ENCODE measurements at places on chromosomes 3 and 15.

- DNase-seq, result no peak
These were observed 25.9 kb downstream of the ADCY5 start for GRCh38 chr3:123423031-123423430.

GRCh38 chr15:76636059-76636458 is 269.1 kb downstream of the SCAPER start:
- DNase-seq, result no peak

DNA sequence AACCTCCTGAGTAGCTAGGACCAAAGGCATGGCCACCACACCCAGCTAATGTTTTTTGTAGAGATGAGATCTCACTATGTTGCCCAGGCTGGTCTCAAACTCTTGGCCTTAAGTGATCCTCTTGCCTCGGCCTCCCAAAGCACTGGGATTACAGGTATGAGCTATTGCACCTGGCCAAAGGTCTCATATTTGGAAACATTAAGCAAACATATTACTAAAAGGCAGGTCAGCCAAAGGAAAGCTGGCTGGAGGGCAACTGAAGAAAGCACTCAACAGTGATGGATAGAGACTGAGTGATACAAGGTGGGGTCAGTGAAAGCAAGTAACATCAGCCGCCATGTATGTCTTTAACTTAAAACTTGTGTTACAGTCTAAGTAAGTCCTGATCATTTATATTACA is 57.5 kb downstream of the TBC1D2B start:
- no peak for DNase-seq

GRCh38 chr3:194654443-194654842 is 17.5 kb downstream of the LSG1 start:
- DNase-seq, result no peak

DNA sequence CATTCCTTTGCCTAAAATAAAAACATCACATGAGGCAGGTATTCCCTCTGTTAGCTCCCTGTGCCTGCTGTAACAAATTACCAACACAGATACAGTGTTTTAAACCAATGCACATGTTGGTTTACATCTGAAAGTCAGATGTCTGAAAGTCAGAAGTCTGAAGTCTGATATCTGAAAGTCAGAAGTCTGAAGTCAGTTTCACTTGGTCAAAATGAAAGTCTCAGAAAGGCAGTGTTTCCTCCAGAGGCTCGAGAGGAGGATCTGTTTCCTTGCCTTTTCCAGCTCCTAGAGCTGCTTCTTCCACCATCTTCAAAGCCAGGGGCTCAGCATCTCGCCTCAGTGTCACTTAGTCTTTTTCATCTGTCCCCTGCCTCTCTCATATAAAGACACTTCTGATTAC is 22.0 kb downstream of the SST start:
- no peak for DNase-seq

Data from stimulated activated CD8-positive, alpha-beta memory T cell treated with anti-CD3 and anti-CD28 coated beads, Interleukin-7, amount 100 ng/mL, for 1 hour (primary cell).